ENCODE measurements at places on chromosomes 7 and 10.

DNA sequence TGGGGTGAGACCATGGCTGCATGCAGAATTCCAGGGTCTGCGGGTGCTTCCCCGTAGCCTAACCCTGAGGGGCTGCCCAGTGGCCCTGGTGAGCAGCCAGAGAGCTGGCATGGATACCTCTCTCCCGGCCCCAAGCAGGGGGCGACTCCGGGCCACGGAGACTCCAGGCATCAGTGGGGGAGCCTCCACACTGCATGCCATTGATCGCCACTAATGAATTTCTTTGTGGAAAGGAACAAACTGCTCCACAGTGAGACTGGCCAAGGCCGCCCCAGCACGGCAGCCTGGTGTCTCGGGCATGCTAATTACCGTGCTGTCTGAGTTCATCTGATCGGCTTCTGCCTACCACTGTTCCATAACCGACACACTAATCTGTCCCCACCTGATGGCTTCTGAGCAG is 184.4 kb downstream of the GRID1 start:
- DNase-seq, result no peak

DNA sequence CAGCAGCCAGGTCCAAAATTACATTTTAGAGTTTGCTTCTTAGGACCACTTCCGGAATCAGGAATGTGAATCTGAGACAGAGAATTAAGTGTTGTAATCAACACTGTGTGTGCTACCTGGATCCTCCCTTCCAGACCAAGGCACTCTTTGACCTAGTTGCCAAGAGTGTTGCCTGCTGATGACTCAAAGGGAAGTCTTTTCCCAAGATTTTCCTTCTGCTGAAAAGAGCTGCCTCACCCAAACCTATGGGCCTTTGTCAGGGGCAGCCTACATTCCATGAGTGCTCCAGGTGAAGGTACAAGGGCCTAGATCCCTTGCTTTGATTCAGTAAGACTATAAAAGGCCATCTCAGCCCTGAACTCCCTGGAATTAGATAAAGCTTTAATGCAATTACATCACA is 712.5 kb upstream of the ANKRD30A start:
- DNase-seq, result no peak

- DNase-seq, result no peak
Observed at GRCh38 chr7:6228361-6229229, 43.8 kb downstream of the CYTH3 start.

- no peak for DNase-seq
Observed at GRCh38 chr7:51456-52068, 140.8 kb upstream of the FAM20C start.

GRCh38 chr10:11489591-11489990 is 121.9 kb downstream of the USP6NL start:
- DNase-seq, result no peak

DNA sequence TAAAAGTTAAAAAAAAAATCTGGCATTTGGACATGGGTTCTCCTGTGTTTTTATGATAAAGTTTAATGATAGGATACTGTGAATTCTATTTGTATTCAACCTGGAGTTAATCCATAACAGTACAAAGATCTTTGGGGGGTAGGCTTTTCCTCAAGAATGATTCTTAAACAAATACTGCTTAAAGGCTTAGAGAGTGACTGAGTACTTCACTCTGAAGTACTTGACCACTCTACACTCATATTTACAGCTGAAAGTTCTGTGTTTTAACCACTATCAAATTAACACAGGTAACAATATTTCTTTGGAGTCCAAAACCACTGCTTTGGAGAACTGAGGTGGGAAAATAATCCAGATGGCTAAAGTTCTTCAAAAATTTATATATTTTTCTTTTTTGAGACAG is 74.2 kb upstream of the TMEM168 start:
- no peak for DNase-seq

GRCh38 chr7:95199779-95200558 is 124.4 kb downstream of the PON1 start:
- DNase-seq, result no peak

DNA sequence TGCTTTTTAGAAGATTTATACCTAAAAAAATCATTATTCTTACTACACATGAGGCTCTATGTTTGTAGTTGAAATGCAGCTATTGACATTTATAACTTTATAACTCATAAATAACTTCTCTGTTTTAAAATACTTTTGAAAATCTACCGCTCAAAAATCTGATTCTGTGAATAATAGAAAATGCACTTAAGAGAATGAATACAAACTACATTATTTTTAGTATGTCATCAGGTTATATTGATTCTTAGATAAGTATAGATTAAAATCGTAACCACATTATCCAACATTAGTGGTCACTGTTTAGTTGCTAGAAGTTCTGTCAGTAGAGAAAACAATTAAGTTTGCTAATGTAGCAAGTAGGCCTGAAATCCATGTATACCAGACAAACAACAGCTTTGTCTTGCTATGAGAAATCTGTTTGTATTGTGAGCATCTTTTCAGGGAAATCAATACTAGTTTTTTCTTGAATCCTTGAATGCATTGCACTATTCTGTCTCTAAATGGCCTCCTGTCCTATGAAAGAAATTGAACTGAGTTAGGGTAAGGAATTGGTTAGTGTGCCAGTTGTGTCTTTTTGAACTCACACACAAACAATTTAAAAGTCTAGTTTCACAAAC is 116.5 kb upstream of the HDAC9 start:
- no peak for DNase-seq

- no peak for DNase-seq
Observed at GRCh38 chr10:64011912-64012714, 490.9 kb downstream of the REEP3 start.

DNA sequence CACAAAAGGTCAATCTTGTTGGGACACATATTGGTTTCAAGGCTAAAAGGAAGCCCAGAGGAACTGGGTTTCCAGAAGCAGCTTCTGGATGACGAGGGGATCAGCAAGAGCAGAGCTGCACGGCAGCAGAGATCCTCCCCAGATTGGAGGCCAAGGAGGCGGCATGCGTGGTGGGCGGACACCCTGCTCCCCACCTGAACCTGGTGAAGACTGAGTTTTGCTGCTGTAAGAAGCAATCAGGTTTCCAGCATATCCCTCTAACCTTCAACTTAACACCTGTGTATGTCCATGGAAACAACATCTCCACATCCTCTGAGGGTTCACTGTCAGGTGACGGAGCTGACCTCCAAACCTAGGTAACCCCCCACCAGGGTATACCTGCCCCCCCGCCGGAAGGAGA is 35.1 kb downstream of the SLIT1 start:
- no peak for DNase-seq

GRCh38 chr7:127732306-127732705 is 80.3 kb downstream of the SND1 start:
- no peak for DNase-seq

DNA sequence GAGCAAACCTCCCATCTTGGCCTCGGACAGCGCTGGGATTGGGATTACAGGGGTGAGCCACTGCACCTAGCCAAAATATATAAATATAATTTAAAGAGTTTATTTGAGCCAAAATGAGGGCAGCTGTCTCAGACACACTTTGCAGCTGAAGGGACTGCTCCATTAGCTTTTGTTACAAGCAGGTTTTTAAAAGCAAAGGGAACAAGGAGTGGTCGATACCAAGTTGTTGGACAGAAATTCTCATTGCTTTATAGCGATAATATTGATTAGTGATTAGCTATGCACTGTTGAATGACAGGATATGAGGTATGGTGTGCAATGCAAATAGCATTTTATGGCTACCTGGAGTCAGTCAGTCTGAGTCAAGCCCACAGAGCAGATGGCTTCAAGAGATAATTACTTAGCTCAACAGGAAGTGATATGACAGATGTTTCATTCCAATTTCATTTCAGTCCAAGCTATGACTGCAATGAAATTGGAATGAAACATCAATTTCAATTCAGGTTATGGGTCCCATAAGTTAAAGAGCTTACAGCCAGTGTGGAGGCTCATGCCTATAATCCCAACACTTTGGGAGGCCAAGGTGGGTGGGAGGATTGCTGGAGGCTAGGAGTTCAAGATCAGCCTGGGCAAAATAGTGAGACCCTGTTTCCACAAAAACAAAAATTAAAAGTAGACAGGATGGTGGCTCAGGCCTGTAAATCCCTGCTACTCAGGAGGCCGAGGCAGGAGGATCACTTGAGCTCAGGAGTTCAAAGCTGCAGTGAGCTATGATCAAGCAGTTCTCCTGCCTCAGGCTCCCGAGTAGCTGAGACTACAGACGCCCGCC is 23.1 kb downstream of the TYW1 start:
- no peak for DNase-seq

GRCh38 chr7:71459132-71459531 is 327.2 kb downstream of the GALNT17 start:
- no peak for DNase-seq

DNA sequence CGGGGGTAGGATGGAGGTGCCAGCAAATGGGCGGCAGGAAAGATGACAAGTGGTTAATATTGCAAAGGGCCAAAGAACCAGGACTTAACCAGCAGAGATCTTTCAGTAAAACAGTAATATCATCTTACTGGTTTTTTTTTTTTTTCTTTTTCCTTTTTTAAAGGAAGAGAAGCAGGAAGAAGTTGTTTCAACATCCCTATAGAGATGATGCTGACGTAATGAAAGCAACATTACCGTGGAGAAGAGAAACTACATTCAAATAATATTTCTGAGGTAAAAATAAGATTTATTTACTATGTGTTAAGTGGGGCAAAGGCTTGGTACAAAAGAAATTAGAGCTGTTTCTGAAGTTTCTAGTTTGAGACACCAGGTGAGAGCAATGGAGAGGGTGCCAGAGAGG is 11.0 kb downstream of the MINDY3 start:
- DNase-seq, result no peak

- DNase-seq, result no peak
Observed at GRCh38 chr7:21094589-21094988, 307.9 kb upstream of the SP8 start.

DNA sequence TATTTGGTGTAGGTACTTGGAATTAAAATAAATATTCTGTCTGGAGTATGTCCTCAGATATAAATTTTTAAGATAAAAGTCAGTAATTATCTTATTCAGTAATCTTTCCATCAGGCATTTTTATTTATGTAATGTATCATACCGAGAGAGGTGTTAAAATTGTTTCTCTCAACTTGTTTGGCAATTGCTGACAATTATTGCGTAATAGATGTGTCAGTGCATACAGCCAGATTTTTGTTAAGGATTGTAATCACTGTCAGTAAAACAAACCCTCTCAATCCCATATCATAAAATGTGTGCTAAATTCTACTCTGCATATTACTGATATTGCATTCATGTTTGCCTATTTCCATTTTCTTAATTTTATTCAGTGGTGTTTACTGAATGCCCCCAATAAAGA is 69.2 kb downstream of the CNTNAP2 start:
- DNase-seq, result no peak

DNA sequence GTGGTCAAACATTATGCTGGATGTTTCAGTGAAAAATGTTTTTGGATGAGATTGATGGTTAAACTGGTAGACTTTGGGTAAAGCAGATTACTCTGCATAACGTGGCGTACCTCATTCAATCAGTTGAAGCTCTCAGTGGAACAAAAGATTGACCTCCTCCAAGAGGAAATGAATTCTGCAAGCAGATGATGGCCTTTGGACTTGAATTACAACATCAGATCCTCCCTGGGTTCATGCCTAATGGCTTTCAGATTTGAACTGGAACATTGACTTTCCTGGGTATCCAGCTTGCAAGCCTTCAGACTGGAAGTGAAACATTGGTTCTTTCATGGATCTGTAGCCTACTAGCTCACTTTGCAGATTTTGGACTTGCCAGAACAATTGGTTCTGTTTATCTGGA is 169.3 kb upstream of the MALRD1 start:
- DNase-seq, result no peak

DNA sequence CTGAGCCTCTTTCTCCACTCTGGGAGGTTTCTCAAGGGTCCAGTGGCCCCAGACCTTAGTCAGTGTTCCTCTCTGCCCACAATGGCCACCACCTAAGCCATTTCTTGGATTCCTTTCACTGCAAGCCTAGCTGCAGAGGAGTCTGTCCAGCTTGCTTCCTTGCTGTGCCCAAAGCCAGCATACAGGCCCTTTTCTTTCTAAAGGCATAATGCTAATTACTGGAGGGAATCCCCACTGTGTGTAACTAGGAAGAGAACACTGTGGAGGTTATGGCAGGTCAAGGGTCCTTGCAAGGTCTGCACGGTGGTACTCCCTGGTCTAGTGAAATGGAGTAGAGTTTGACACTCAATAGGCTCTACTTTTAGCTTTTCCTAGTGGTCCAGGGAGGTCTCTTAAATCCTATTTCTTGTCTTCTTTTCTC is 70.4 kb upstream of the CC2D2B start:
- no peak for DNase-seq

DNA sequence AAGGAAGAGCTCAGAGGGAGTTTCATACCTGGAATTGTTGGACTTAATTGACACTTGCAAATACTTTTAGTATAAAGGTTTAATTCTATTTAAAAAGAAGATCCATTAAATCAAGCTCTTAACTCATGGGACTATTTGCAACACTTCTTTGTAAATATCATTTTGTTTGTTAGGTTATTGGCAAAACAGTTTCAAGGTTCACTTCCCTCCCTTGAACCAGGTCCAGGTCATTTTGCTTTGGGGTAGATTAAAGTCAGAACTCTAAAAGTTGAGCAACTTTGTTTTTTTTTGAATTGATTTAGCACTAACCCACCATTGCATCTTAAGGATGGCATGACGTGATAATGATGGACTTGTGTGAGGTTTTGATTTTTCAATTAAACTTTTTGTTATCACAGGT is 45.9 kb downstream of the ZRANB1 start:
- DNase-seq, result no peak

- DNase-seq, result no peak
Observed at GRCh38 chr10:72727130-72727529, 35.2 kb downstream of the MCU start.

DNA sequence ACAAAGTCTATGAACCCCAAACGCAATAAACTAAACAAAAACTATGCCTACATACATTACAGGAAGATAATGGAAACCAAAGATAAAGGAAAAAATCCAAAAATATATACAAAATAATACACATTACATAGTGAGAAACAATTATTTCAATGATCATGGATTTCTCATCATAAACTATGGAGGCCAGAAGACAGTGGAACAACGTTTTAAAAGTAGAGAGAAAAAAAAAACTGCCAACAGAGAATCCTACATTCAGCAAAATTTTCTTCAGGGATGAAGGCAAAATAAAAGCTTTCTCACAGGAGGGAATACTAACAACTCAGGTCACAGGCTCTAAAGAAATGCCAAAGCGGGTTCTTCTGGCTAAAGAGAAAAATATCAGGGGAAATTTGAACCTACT is 42.9 kb upstream of the FAM13C start:
- no peak for DNase-seq

- no peak for DNase-seq
Observed at GRCh38 chr7:148114804-148115203, 475.8 kb upstream of the C7orf33 start.

GRCh38 chr7:158946771-158947170 is 90.4 kb downstream of the DYNC2I1 start:
- DNase-seq, result no peak

DNA sequence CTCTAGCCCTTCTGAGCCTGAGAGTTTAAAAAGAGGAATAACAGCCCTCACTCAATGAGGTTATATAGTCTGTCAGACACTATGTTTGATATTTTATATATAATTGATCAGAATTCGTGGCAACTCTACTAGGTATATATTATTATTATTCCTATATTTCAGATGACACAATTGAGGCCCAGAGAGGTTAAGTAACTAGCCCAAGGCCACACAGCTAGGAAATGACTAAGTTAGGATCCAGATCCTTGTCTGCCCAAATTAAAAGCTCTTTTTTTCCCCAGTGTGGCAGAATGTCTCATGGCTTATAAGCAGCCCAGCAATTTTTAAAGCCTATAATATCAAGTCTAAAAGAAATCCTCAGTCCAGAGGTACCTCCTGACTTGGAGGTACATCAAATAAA is 1119.9 kb upstream of the AUTS2 start:
- no peak for DNase-seq

GRCh38 chr10:98469001-98469931 is 22.5 kb upstream of the HPS1 start:
- DNase-seq, result no peak

All from thoracic aorta (tissue), 2 donors.